ENCODE measurements at places on chromosomes 12 and 14.

- DNase-seq, result no peak
Measured at GRCh38 chr14:60315196-60315990, 66.4 kb downstream of the PPM1A start.

DNA sequence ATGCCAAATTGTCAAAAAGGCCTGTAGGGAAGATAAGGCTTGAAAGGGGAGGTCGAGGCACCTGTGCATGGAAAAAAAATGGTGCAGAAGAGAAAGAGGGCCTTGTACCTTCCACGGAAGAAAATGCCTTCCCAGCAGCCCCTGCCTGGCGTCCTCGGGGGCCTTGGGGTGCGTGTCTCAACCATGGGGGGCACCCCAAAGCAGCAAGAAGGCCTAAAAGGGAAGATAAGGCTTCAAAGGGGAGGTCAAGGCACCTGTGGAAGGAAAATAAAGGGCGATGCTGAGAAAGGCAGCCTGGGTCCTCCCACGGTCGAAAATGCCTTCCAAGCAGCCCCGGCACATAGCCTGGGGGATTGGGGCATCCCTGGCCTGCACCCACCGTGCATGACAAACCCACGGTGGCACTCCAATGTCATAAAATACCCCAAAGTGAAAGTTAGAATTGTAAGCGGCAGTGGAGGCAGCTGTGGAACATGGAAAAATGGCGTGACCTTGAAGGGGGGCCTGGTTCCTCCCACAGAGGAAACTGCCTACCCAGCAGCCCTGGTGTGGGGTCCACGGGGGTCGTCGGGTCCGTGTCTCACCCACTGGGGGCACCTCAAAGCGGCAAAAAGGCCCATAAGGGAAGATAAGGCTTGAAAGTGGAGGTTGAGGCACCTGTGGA is 275.0 kb downstream of the ALG10 start:
- no peak for DNase-seq

DNA sequence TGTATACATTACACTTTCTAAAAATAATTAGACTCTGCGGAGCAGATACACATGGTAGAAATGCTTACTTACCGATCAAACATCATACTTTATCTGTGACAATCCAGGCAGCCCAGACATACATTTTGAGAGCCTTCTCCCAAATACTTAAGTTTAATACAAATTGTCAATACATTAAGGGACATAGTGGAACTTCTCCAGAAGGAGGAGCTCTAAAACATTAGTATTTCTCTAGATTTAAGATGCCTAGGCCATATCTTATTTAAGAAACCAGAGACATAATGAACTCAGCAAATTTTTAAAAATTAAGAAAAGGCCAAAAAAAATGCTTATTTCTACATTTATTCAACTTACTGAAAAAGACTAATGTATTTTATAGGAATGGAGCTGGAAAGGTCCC is 16.1 kb downstream of the ACSM4 start:
- no peak for DNase-seq

GRCh38 chr12:103855036-103855712 is 14.1 kb upstream of the NT5DC3 start:
- DNase-seq, result no peak

GRCh38 chr14:100012478-100013327 is 52.5 kb upstream of the EVL start:
- no peak for DNase-seq
